Stimulated activated CD8-positive, alpha-beta memory T cell treated with anti-CD3 and anti-CD28 coated beads, Interleukin-4, amount 100 ng/mL, for 1 hour (primary cell): ENCODE measurements at places on chromosomes 1 and 21.

- no peak for DNase-seq
Observed at GRCh38 chr21:15763359-15763758, 33.6 kb downstream of the USP25 start.

- no peak for DNase-seq
Observed at GRCh38 chr1:57222801-57223200, 201.1 kb downstream of the DAB1 start.

- DNase-seq, result no peak
Observed at GRCh38 chr1:20178634-20179370, 7.1 kb upstream of the UBXN10 start.

DNA sequence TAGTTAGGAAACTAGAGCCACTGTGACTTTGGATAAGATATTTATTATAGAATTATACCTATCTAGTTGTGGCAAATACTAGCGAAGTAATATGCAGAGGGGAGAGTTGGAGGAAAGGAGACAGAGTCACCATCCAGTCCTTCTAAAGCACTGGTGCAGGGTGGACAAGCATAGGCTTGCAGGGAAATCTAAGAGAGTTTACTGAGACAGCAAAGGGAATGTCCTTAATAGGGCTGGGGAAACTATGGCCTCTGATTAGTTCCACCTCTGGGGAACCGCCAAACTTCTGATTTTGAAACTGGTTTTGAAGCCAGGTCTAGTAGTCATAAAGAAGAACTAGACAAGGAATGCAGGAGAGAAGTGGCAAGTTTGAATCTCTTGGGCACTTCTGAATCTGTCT, 407.9 kb downstream of the VAV3 start:
- no peak for DNase-seq

GRCh38 chr1:175116903-175117302, 49.3 kb downstream of the TNN start:
- no peak for DNase-seq

GRCh38 chr1:183693521-183693920, 40.4 kb upstream of the APOBEC4 start:
- DNase-seq, result no peak

DNA sequence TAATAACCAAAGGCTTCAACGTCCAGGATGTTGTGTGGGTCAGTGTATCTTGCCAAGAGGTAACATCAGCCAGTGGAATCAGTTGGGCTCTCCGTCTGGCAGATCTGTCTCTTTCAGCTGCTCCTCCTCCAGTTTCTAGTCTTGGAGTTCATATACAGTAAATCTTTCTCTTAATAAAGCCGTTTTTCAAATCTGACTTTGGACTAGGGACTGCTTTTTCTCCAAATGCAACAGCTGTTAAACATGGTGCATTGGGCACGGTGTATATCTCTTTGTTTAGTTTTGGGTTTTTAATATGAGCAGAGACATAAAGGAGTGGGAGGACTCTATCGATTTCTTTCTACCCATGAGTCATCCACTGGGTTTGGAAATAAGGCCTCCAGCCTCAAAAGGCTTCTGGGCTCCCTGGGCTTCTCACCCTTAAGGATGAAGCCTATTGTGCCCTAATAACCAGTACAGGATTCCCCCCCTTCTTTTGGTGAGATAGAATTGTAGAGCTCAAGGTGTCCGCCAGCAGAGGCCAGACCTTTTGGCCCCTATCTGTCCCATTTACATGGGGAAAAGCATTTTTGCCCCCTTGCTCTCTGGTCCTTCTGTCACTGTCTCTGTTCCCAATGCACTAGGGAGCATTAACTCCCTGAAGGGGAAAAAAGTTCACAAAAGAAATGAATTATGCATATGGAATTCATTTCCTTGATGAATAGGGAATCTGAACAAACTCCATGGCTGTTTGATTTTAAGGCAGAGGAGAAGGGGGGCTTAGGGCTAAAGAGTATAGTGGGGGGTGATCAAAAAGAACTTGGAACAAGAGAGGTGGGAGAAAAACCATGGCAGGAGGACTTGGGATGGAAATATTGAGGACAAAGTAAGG, 86.0 kb downstream of the PBX1 start:
- no peak for DNase-seq

- no peak for DNase-seq
Observed at GRCh38 chr21:28537371-28538079, 455.2 kb downstream of the LTN1 start.

DNA sequence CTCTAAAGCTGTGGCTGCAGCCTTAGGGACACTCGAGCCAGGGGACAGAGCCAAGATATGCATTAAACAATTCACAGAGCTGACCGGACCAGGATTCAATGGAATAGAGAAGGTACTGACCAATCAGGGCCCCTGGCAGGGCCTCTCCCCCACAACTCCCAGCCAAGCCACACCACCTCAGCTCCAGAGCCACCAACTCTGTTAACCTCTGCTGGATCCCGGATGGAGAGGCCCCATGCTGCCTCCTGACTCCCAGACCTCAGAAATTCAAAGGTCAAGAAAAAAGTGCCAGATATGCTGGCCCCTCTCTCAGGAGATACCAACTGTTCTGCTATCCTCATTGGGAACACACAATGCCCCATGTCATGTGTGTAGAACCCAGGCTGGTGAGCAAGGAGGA, 62.1 kb downstream of the CD46 start:
- no peak for DNase-seq

DNA sequence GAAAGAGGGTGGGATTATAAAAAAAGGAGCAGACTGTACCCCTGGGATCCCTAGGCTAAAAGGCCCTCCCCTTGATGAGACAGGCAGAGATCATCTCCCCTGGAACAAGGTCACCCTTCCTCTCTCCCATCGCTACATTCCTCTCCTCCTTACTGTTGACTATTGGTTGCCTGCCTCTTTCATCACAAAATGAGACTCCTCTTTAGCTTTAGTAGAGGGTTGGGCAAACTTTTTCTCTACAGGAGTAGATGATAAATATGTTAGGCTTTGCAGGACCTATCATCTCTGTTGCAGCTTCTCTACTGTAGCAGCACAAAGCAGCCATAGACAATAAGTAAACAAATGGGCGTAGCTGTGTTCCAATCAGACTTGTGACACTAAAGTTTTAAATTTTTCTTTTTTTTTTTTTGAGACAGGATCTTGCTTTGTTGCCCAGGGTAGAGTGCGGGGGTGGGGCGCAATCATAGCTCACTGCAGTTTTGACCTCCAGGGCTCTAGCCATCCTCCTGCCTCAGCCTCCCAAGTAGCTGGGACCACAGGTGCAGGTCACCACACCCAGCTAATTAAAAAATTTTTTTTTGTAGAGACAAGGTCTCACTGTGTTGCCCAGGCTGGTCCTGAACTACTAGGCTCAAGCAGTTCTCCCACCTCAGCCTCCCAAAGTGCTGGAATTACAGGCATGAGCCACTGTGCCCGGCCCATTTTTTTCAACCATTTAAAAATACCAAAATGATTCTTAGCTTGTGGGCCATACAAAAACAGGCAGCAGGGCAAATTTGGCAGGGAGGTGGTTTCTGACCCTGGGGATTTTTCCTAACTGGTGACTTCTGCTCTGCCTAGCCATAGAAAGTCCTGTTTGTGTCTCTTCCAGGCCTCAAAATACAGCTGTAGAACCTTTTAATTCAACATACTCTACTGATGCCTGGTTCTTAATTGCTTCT, 15.1 kb downstream of the MCL1 start:
- no peak for DNase-seq

GRCh38 chr21:41677671-41678015, 89.2 kb downstream of the RIPK4 start:
- DNase-seq, result no peak

DNA sequence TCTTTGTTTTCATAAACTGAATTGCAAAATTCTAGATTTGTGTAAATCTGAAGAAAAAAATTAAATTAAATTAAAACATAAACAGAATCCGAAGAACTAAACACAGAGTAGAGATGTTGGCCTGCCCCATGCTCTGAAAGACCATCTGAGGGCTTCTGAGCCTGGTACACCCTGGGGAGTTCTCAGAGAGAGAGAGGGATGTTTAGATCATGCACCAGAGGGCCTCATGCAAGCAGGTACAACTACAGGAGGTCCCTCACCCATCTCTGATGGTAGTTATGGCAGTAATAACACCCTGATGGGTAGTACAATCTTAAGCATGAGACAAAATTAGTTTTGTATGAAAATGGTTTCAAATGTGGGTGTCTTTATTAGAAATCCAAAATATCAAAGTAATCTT, 127.7 kb downstream of the TGFB2 start:
- no peak for DNase-seq

GRCh38 chr1:208520438-208521099, 276.4 kb upstream of the PLXNA2 start:
- DNase-seq, result no peak

DNA sequence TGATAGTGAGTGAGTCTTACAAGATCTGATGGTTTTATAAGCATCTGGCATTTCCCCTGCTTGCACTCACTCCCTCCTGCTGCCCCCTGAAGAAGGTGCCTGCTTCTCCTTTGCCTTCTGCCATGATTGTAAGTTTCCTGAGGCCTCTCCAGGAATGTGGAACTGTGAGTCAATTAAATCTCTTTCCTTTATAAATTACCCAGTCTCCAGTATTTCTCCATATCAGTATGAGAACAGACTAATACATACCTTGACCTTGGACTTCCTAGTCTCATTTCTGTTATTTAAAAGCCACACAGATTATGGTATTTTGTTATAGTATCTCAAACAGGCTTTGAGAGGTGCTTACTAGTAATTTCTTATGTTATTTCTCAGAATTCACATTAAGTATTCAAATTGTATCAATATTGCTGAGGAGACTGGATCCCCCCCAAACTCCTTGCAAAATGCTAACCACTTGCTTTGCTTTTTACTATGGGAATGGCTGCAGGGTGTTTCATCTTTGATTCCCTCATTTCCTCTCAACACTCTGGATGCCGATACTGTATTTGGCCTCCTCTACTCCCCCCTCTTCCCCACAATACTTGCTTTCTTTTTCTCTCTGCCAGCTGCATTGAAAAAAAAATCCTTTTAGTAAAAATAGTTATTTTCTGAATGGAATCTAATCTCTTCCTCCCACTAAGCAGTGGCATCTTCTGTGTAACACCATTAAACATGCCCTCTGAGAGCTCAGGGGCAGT, 96.9 kb upstream of the WLS start:
- no peak for DNase-seq

DNA sequence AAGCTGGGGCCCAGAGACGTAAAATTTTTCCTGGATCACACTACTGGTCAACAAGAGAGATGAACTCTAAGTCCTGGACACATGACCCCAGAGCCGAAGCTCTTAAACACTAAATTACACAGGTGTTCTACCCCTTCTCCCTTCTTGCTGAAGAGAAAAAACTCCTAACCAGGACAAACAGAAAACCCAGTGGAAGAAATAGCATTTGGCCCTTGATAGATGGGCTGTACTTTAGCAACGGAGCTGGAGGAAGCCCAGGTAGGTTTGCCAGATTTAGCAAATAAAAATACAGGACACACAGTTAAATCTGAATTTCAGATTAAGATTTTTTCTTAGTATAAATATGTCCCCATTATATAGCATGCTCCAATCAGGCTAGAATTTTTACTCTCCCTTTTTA, 72.7 kb downstream of the DIRAS3 start:
- no peak for DNase-seq

- DNase-seq, result no peak
Observed at GRCh38 chr1:239657291-239657690, 270.9 kb downstream of the CHRM3 start.

- no peak for DNase-seq
Observed at GRCh38 chr21:41706263-41706639, 60.6 kb downstream of the RIPK4 start.

GRCh38 chr1:245448975-245449431, 294.2 kb downstream of the KIF26B start:
- no peak for DNase-seq

GRCh38 chr21:34801519-34802132, 132.8 kb downstream of the CLIC6 start:
- no peak for DNase-seq

DNA sequence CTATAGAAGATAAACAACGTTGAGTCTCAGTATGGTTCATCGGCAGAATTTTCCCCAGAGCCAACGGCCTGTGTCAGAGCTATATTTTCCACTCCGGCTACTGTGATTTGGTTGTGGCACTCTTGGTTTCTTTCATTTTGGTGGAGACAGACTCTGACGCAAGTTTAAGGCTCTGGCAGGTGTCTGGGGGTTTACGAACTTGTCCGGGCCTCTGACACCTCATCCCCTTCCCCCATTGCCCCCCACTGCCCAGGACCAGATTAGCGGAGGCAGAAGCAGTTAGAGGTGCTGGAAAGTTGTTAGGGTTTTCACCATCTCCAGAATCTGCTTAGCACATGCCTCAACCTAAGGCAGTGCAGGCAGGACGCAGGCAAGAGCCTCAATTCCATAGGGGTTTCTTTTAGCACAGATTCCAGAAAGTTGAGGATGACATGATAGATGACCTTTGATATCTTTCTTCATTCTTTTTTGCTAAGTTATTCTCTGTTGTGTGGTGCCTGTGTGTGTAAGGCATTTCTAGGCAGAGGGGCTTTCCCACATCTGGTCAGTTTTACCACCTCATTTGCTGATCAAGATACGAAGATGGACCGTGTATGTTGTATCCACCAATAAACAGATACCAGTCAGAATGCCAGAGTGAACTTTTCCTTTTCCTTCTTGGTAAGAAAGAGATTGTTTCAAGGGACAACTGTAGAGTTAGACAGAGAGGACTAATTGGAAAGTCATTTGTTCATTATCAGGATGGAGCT, 18.4 kb upstream of the IL10 start:
- DNase-seq, result no peak
